ENCODE measurements at places on chromosomes 2 and 18. TPM values are rescaled to one million over a fixed set of nuclear protein-coding genes. Genes with fewer than 3 reads are reported as not detected.

DNA sequence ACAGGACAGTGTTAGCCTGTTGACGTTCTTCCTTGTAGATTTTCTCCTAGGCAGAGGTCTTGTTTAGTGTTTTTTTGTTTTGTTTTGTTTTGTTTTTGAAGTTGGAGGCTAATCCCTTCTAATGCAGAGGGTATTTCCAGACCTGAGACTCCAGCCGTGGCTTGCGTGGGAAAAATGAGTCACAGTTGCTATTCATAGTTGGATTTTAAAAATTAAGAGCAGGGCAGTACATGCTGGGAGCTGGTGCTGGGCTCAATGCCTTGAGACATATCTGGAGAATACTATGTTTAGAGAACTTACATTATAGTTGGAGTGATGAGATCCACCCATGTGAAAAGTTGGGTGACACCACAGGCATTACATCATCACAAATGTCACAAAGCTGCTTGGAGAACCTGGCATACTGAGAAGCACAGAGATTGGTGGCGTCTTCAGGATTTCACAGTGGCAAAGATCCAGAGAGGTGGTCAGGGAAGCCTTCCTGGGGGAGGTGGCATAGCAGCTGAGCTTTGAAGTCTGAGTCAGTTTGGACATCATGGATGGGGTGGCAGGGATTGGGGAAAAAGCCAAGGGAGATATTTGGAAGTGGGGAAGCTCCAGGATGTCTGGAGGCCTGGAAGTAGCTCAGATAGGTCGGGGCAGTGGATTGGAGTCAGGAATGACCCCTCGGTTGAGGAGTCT, 249.4 kb downstream of the LOXHD1 start:
- no peaks in the 10 kb centered on the region for H3K36me3 ChIP-seq
- H3K4me1 ChIP-seq, result no peaks in the 10 kb centered on the region
- H3K27ac ChIP-seq, result no peak overlapping the region
- peaks cover 6% of the 10 kb centered on the region for H3K27me3 ChIP-seq

Gene LDLRAD4
- 34.1 TPM for total RNA-seq

- DNase-seq, result no peak
- H3K36me3 ChIP-seq, result peaks cover 14% of the 10 kb centered on the region
- peaks cover 2% of the 10 kb centered on the region for H3K27me3 ChIP-seq
- no peak overlapping the region for H3K27ac ChIP-seq
- H3K4me3 ChIP-seq, result no peak overlapping the region
Observed at GRCh38 chr2:136075476-136075875, 42.5 kb downstream of the CXCR4 start.

DNA sequence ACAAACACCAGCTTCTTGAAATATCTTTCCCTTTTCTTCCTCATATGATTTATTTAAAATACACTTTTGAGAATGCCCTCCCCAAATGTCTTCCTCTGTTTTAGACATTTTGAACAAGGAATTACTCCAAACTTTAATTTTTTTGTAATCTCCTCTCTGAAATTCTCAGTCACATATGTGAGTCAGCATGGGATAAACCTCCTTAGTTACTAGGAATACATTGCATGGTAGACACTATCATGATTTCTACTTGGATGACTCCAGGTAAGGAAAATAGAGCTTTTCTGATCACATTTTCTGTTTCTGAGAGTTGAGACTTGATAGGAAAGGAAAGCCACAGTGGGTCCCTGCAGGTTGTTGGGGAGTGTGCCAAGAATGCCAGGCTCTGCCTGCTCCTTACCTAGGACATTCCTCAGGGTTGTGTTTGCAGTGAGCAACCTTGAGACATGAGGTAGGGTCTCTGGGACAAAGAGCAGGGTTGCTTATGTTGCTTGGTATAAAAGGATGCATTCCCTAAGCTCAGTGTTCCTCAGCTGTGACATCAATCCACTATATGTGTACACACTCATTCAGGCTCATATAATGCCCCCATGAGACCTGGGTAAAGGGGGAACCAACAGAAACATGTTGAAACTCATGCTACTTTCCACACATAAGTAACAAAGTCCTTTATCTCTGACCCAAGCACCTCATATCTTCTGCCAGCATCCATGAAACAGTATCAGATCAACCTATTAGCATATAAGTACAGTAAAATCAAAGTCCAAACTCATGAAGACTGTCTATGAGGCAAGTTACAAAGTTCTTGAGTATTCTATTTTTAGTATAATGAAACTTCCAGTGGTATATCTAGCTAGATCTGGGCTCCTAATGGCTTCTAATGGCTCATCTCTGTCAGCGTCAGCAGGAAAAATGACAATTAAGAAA, 112.8 kb upstream of the SCN1A start:
- no peak for DNase-seq
- no peak overlapping the region for H3K27ac ChIP-seq
- no peak overlapping the region for H3K4me3 ChIP-seq
- H3K36me3 ChIP-seq, result no peaks in the 10 kb centered on the region

DNA sequence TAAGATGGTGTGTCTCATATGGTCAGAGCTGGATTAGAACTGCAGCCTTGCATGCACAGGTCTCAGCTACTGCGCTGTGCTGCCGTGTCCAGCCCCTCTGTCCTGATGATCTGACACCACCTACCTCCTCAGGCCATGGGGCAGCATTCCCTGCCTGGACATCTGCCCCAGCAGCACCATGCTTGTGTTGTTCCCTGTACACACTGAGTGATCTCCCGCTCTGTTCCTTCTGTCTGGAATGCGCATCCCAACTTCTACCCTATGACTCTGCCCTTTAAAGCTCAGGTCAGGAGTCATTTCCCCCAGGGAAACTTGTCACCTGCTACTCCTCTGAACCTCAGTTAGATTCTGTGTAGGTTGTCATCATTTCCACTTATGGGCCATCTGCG, 157.4 kb upstream of the TTC39C start:
- H3K27me3 ChIP-seq, result peaks cover 2% of the 10 kb centered on the region
- H3K36me3 ChIP-seq, result no peaks in the 10 kb centered on the region
- DNase-seq, result no peak
- peaks cover 21% of the 10 kb centered on the region for H3K4me1 ChIP-seq
- no peak overlapping the region for H3K27ac ChIP-seq

DNA sequence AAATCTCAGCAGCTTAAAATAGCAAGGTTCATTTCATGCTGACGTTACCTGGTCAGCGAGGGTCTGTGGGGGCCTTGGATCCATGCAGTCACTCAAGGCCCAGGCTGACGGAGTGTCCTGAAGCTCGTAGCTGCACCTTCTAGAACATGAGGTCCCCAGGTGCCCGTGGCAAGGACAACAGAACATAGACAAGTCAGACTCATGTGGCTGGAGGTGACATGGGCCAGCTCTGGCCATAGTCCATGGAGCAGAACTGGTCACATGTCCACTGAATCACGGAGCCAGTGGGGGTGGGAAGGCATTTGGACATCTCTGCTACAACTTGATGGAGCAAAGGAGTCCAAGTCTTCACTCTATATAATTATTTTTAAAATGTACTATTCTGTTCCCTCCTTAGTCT, 233.2 kb downstream of the ACKR3 start:
- no peak overlapping the region for H3K4me3 ChIP-seq
- H3K27me3 ChIP-seq, result no peaks in the 10 kb centered on the region
- DNase-seq, result no peak
- H3K4me1 ChIP-seq, result no peaks in the 10 kb centered on the region
- H3K36me3 ChIP-seq, result no peaks in the 10 kb centered on the region

Gene MERTK
- 12.3 TPM for total RNA-seq

- no peak for DNase-seq
- no peaks in the 10 kb centered on the region for H3K4me1 ChIP-seq
- H3K36me3 ChIP-seq, result no peaks in the 10 kb centered on the region
- no peak overlapping the region for H3K27ac ChIP-seq
Observed at GRCh38 chr2:1947316-1947715, 203.0 kb upstream of the PXDN start.

- no peak overlapping the region for H3K4me3 ChIP-seq
- H3K27ac ChIP-seq, result no peak overlapping the region
- no peak for DNase-seq
- H3K36me3 ChIP-seq, result no peaks in the 10 kb centered on the region
Observed at GRCh38 chr2:58502931-58503330, 261.8 kb upstream of the FANCL start.

Gene CEP192
- 23.2 TPM for total RNA-seq

DNA sequence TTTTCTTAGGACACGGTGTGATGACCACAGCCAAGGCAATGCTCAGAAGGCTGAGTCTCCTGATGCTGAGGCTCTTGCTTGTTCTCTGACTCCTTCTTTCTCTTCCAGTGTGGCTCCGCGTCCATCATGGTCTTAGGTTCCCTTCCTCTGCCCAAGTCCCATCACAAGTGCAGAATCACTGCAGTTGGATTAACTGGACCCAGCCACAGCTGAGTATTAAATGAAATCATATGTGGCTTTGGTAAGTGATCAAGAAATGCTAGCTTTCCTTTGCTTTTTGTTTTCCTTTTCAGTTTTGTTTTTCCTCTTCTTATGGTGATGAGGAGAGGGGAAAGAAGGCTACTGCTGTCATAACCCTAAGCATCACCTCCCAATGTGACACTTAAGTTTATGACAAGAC, 375.8 kb downstream of the INSIG2 start:
- peaks cover 3% of the 10 kb centered on the region for H3K4me1 ChIP-seq
- no peak overlapping the region for H3K27ac ChIP-seq
- DNase-seq, result no peak

Gene PIEZO2
- total RNA-seq, result 8.4 TPM

GRCh38 chr2:115165529-115166109, 723.2 kb downstream of the DPP10 start:
- DNase-seq, result peak; percentile 26
- peaks cover 16% of the 10 kb centered on the region for H3K27me3 ChIP-seq
- H3K4me1 ChIP-seq, result peaks cover 8% of the 10 kb centered on the region
- H3K36me3 ChIP-seq, result peaks cover 3% of the 10 kb centered on the region
- no peak overlapping the region for H3K4me3 ChIP-seq
- H3K27ac ChIP-seq, result no peak overlapping the region

Gene CYP1B1
- total RNA-seq, result 1.2 TPM

Gene TDRD15
- total RNA-seq, result 0.05 TPM

- H3K4me1 ChIP-seq, result no peaks in the 10 kb centered on the region
- no peaks in the 10 kb centered on the region for H3K36me3 ChIP-seq
- H3K4me3 ChIP-seq, result no peak overlapping the region
- no peak overlapping the region for H3K27ac ChIP-seq
- DNase-seq, result no peak
Observed at GRCh38 chr2:45839508-45840251, 188.2 kb downstream of the PRKCE start.

- peaks cover 6% of the 10 kb centered on the region for H3K27me3 ChIP-seq
- no peaks in the 10 kb centered on the region for H3K36me3 ChIP-seq
- no peak for DNase-seq
- no peak overlapping the region for H3K4me3 ChIP-seq
- H3K4me1 ChIP-seq, result no peaks in the 10 kb centered on the region
- no peak overlapping the region for H3K27ac ChIP-seq
Observed at GRCh38 chr18:50590593-50590992, 30.7 kb downstream of the MAPK4 start.

GRCh38 chr18:21181766-21182165, 60.3 kb upstream of the GREB1L start:
- no peak overlapping the region for H3K4me3 ChIP-seq
- H3K27me3 ChIP-seq, result no peaks in the 10 kb centered on the region
- no peaks in the 10 kb centered on the region for H3K36me3 ChIP-seq
- no peak for DNase-seq

Data from endothelial cell (in vitro differentiated cells).